Cardiac septum (tissue), 1 donor: ENCODE measurements at places on chromosomes 3 and 15. TPM values are rescaled to one million over a fixed set of nuclear protein-coding genes. Genes with fewer than 3 reads are reported as not detected.

The COL8A1 gene
- 28.5 TPM for total RNA-seq

DNA sequence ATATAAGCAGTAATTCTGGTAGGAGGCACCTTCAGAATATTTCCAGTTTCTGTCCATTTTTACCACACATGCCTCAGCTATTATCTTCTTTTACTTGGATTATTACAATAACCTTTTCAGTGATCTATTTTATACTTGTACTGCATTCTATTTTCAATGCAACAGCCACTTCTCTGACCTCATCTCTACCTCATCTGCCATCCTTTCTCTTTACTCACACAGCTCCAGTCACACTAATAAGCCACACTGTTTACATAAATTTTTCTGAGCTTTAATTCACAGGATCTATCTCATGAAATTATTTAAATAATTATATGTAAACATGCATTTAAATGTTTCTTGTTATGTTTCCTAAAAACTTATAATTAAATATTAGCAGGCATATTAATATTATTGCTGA is 47.3 kb upstream of the BCHE start:
- no peak for DNase-seq

DNA sequence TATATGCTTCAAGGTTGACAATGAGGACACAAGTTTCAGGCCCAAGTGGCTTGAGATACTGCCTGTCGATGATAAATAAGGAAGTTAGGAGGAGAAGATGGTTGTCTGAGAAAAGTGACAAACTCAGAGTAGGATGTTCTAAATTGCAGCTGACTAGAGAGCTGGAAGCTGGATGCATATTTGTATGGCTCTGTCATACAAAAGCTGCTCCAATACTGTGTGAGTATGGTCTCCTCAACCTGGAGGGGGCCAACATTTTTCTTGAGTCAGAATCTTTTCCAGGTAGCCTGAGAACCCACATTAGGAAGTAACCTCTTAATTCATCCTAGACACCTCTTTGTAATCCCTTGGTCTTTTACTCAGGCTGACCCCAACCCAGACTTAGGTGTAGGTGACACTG is 28.4 kb upstream of the TPRG1 start:
- DNase-seq = no peak

DNA sequence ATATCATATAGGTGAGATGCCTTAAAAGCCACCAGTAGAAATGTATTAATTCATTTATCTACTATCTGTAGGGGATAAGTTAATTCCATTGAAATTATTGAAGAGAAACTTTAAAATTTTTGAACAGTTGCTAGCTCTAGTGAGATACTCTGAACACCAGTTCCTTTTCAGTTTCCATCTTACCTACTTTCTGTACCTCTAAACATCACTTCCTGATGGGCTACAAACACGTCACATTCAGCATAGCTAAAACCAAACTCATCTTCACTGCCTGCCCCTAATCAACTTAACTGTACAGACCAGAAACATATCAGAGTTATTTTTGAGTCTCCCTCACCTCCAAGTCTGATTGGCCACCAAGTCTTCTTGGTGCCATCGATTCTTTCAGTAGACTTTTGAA is 88.9 kb downstream of the FEZF2 start:
- DNase-seq = no peak
